ENCODE measurements at places on chromosomes 4 and X.

- DNase-seq: no peak
These were observed 742.6 kb downstream of the FAT4 start for GRCh38 chr4:126057371-126057770.

GRCh38 chr4:129364747-129365452, 268.9 kb downstream of the C4orf33 start:
- DNase-seq: no peak

- DNase-seq: no peak
These were observed 79.8 kb upstream of the PPARGC1A start for GRCh38 chr4:23969635-23970145.

- DNase-seq: no peak
These were observed 17.1 kb upstream of the HERC3 start for GRCh38 chr4:88575186-88575585.

- no peak for DNase-seq
These were observed 60.2 kb downstream of the UGT8 start for GRCh38 chr4:114658776-114659175.

DNA sequence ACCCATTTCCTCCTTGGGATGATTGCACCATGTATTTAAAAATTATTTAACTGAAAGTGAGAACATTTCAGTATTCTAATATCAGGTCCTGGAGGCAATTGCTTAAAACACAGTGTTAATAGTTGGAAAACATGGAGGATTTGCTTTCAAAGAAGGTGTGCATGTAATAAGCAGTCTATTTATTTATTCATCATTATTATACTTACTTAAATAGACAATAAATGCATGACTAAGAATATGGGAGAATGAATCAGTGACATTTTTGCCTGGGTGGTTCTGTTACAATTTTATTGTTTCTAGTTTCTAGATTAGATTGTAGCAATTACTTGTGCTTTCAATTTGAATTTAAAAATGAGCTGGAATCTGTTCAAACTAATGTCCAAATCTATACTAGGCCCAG, 145.5 kb downstream of the AREG start:
- no peak for DNase-seq

GRCh38 chr4:56909086-56909894, 1.6 kb downstream of the REST start:
- peak; percentile 60 for DNase-seq

DNA sequence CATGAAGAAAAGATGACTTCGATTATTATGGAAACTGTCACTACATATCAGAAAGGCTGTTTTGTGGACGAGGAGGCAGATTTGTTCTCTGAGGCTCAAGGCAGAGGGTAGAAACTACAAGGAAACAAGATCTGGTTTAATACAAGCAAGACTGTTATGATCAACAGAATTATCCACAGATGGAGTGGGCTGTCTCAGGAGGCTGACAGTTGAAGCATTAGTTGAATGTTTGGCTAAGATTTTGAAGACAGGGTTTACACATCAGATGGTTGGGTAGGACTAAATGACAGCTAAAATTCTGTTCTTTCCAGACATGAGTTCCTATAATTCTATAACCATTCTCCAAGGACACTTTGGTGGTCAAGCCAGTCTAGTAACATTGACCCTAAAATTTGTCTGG, 49.8 kb downstream of the LDOC1 start:
- DNase-seq: no peak

DNA sequence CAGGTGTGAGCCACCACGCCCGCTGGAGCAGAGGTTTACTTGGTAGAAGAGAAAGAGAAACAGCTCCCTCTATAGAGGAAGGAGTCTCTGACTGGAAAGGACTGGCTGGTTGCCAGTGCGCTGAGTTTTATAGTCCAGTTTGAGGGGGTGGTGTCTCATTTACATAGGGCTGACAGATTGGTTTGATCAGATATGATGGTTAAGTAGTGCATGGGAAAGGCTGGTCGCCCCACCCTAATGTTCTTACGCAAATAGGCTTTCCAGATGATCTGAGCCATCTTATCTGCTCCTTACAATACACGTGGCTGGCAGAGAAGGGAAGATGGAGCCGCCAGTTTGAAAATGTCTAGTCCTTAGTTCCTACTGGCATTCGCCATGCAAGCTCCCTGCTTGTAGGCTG, 439.5 kb downstream of the NAF1 start:
- DNase-seq: no peak

GRCh38 chr4:155675709-155676429, 9.2 kb downstream of the GUCY1A1 start:
- DNase-seq: no peak

GRCh38 chr4:187965726-187966125, 29.8 kb upstream of the ZFP42 start:
- no peak for DNase-seq

GRCh38 chr4:27643101-27643500, 782.5 kb downstream of the STIM2 start:
- DNase-seq: no peak

- DNase-seq: no peak
These were observed 49.2 kb upstream of the PDK3 start for GRCh38 chrX:24415921-24416320.
